ENCODE measurements at places on chromosomes 6 and 20. TPM values are rescaled to one million over a fixed set of nuclear protein-coding genes. Genes with fewer than 3 reads are reported as not detected.

- H3K4me1 ChIP-seq: no peaks in the 10 kb centered on the region
- DNase-seq: no peak
- H3K36me3 ChIP-seq: no peaks in the 10 kb centered on the region
- no peak overlapping the region for H3K4me3 ChIP-seq
- H3K27ac ChIP-seq: no peak overlapping the region
These were observed 6.9 kb downstream of the SPDEF start for GRCh38 chr6:34549026-34549803.

- H3K4me1 ChIP-seq: no peaks in the 10 kb centered on the region
- H3K27ac ChIP-seq: no peak overlapping the region
- no peaks in the 10 kb centered on the region for H3K27me3 ChIP-seq
- H3K36me3 ChIP-seq: no peaks in the 10 kb centered on the region
These were observed 123.1 kb upstream of the CDYL start for GRCh38 chr6:4653141-4653540.

THBD gene
- total RNA-seq: 18.2 TPM

TFB1M gene
- 28.8 TPM for total RNA-seq

GRCh38 chr20:24096864-24097450 lies 108.4 kb upstream of the GGTLC1 start:
- H3K4me1 ChIP-seq: no peaks in the 10 kb centered on the region
- no peak overlapping the region for H3K27ac ChIP-seq
- no peaks in the 10 kb centered on the region for H3K27me3 ChIP-seq
- no peak for DNase-seq
- H3K4me3 ChIP-seq: no peak overlapping the region
- H3K36me3 ChIP-seq: no peaks in the 10 kb centered on the region

SAPCD1 gene
- total RNA-seq: 2.3 TPM

DNA sequence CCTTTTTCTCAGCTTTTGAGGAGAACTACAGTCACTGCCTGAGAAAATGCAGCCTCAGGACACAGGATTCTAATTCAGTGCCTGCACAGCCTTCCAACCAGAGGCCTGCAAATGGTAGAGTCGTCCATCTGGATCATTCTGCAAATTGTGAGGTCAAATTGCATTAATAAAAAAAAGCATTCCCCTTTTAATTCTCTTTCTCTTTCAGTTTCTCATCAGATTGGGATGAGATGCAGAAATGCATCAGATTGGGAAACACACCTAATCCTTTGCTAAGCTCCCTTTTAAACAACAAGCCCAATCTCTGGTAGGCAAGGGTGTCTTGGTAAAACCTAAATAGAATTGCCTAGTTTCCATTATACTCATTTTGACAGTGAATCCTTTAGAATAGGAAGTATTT lies 838.8 kb downstream of the MAFB start:
- H3K27ac ChIP-seq: peak overlapping the region; percentile 62
- peaks cover 29% of the 10 kb centered on the region for H3K4me1 ChIP-seq
- H3K27me3 ChIP-seq: no peaks in the 10 kb centered on the region
- no peak for DNase-seq
- H3K4me3 ChIP-seq: no peak overlapping the region

DNA sequence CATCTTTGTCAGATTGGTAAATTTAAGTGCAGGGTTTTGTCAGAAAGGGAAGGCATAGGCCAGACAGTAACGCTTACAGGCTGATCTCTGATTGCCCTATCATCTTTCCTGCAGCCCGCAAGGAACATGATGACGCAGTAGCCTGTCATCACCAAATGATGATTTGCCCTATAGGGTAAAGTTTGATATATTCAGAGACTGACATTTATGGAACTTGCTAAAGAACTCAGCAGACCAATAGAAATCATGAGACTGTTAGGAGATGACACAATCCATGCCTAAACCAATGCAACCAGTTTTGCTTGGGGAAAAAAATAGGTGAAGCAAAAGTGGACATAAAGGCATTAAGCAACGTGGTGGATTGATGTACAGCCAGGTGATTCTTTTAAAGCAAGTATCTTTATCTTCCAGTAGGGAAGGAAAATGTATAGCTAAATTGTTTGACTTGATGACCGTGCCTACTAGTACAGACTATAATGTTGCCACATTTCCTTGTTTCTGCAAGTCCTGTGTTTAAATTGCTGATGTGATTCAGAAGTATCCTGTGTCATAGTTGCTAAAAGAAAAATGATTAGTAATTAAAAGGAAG lies 2.4 kb downstream of the NUS1 start:
- H3K27ac ChIP-seq: no peak overlapping the region
- no peak for DNase-seq
- H3K4me1 ChIP-seq: peaks cover 48% of the 10 kb centered on the region
- H3K27me3 ChIP-seq: no peaks in the 10 kb centered on the region

DNA sequence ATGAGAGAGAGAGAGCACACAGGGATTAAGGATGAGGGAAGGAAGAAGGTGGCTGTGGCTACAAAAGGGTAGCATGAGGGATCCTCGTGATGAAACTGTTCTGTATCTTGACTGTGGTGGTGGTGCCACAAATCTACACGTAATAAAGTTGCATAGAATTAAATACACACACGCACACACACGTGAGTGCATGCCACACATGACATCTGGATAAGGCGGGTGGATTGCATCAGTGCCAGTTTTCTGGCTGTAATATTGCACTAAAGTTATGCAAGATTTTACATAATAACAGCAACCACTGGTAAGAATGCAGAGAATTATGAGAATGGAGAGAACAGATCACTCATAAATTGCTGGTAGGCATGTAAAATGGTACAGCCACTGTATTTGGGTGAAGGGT lies 16.9 kb upstream of the STK35 start:
- H3K27me3 ChIP-seq: peaks cover 3% of the 10 kb centered on the region
- H3K4me3 ChIP-seq: no peak overlapping the region
- no peak overlapping the region for H3K27ac ChIP-seq
- H3K4me1 ChIP-seq: no peaks in the 10 kb centered on the region
- peak; percentile 8 for DNase-seq

GRCh38 chr6:18752278-18753068 lies 365.3 kb downstream of the RNF144B start:
- H3K27me3 ChIP-seq: no peaks in the 10 kb centered on the region
- H3K4me1 ChIP-seq: no peaks in the 10 kb centered on the region
- no peak for DNase-seq
- no peaks in the 10 kb centered on the region for H3K36me3 ChIP-seq
- no peak overlapping the region for H3K27ac ChIP-seq

DNA sequence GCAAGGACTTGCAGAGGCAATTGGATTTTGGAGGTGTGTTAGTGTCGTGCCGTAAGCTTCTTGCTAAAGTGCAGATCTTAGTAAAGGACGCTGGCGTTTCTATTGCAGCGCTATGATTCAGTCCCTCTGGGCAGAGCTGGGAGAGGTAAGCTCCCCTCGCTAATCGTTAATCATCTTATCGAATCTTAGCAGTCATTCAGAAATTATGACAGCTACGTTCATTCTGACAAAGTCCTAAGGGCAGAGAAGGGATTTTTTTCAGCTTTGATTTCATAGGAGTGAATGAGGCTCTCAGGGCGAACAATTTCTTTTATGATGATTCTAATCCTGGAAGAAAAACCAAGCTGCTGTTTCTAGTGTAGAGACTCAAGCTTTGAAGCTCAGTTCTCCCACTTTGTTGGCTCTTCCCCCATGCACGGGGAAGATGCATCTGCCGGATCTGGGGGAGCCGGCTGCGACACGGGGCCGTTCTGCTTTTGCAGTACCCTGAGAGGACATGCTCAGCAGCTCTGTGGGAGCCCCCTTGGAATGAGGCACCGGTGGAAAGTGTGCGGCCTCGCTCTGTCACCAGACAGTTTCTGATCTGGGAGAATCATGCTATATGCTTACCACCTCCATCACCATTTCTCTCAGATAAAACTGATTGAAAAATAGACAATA lies 79.1 kb upstream of the SLC22A23 start:
- H3K4me1 ChIP-seq: no peaks in the 10 kb centered on the region
- no peak overlapping the region for H3K4me3 ChIP-seq
- H3K36me3 ChIP-seq: no peaks in the 10 kb centered on the region
- peaks cover 5% of the 10 kb centered on the region for H3K27me3 ChIP-seq
